ENCODE measurements at places on chromosomes 2 and 18.

DNA sequence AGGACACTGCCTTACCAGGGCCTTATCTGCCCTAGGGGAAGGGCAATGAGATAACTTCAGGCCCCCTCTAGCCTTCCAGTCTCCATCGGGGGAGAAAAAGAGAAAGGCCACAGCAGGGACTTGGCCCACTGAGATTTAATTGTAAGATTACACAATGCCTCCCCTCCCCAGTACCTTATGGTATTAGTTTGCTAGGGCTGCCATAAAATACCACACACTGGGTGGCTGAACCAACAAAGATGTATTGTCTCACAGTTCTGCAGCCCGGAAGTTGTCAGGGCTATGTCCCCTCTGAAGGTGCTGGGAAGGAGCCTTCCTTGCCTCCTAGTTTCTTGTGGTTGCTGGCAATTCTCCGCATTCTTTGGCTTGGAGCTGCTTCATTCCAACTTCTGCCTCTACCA is 34.8 kb upstream of the SPATA3 start:
- DNase-seq: no peak

- DNase-seq: no peak
Measured at GRCh38 chr2:25490217-25490616, 148.5 kb upstream of the DNMT3A start.

DNA sequence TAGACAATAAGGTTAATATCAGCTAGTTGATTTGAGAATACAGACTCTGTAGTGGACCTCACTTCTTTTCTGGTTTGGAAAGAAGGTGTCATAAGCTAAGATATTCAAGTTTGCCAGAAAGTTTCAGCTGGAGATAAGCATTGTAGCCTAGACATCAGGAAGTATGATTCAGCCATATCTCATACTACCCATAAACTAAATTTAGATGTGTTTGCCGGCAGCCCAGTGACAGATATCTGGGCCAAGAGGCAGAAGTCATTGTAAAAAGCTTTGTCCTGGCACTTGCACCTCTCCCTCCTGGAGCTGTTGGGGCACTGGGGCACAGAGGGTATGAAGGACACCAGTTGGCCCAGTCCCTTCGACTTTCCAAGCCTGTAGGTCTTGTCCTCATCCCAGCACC is 128.0 kb downstream of the EPHA4 start:
- DNase-seq: no peak

GRCh38 chr2:207239754-207240494 is 74.2 kb upstream of the KLF7 start:
- DNase-seq: no peak

GRCh38 chr2:144239726-144240125 is 280.2 kb downstream of the ZEB2 start:
- no peak for DNase-seq

- DNase-seq: no peak
Measured at GRCh38 chr2:215748446-215748845, 264.9 kb downstream of the MREG start.

Data from GM12891 (cell line).